Endothelial cell (in vitro differentiated cells): ENCODE measurements at places on chromosomes 5 and 9.

- peaks cover 3% of the 10 kb centered on the region for H3K36me3 ChIP-seq
- H3K4me1 ChIP-seq = no peaks in the 10 kb centered on the region
- H3K4me3 ChIP-seq = no peak overlapping the region
Measured at GRCh38 chr5:59174248-59174844, 591.5 kb downstream of the RAB3C start.

DNA sequence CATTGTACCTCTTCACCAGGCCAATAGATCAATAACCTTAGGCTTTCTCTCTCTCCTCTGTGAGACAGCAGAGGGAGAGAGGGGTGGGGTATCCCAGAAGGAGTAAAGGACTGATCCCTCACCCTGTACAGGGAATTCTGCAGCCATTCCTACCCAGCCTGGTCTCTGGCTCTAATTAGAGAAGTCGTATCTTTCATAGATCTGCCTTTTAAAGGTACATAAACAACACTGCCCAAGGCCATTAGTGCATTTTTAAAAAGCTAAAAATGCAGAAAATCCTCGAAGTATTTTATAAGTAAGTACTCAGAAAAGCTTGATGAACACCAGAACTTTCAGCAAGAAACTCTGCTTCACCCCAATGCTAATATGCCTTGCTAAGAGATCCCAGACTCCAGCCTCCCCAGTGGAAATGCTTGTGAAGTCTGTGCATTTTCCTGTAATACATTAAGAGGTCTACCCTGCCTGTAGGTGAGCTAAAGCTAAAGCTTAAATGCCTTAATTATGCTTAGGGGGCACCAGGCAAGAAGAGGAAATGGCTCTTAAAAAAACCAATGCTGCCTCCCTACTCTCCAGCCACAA lies 200.0 kb upstream of the ANKRD55 start:
- H3K27ac ChIP-seq = no peak overlapping the region
- H3K4me3 ChIP-seq = no peak overlapping the region
- peaks cover 14% of the 10 kb centered on the region for H3K4me1 ChIP-seq
- no peak for DNase-seq

DNA sequence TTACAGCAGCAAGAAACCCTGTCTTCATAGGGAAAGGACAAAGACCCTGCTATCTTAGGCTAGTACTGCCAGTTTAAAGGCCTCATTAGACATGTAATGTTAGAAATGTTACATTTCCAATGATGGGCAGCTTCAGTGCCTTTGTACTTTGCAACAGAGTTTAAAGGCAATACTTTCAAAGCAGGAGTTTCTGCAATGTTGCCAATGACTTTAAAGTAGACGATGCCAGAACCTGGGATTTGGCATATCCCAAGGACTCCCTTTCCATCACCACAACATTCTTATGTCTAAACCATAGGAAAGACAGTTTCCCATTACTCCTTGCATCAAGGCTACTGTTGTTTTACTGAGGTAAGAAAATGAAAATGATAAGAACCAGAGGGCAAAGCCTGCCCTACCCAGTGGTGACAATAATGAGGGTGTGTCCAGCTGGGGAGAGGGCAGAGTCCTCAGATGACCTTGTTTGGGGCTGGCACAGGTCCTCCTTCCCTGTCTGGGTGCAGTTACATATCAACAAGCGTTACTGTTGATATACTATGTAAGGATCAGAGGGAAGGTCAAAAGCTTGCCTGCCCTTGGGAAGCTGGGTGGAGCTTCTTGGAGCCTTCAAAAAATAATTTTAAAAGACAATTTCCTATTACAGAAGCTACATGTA lies 27.5 kb upstream of the MLANA start:
- no peak overlapping the region for H3K27ac ChIP-seq
- H3K4me3 ChIP-seq = no peak overlapping the region
- H3K36me3 ChIP-seq = no peaks in the 10 kb centered on the region
- peaks cover 11% of the 10 kb centered on the region for H3K4me1 ChIP-seq
- peaks cover 2% of the 10 kb centered on the region for H3K27me3 ChIP-seq

- no peaks in the 10 kb centered on the region for H3K36me3 ChIP-seq
- DNase-seq = no peak
- H3K27me3 ChIP-seq = no peaks in the 10 kb centered on the region
Measured at GRCh38 chr5:125717209-125717608, 706.0 kb upstream of the GRAMD2B start.

- no peaks in the 10 kb centered on the region for H3K36me3 ChIP-seq
- H3K4me1 ChIP-seq = peaks cover 31% of the 10 kb centered on the region
- peak overlapping the region; percentile 55 for H3K27ac ChIP-seq
- H3K27me3 ChIP-seq = peaks cover 1% of the 10 kb centered on the region
- H3K4me3 ChIP-seq = no peak overlapping the region
- no peak for DNase-seq
Measured at GRCh38 chr9:71648453-71648852, 119.9 kb downstream of the CEMIP2 start.

DNA sequence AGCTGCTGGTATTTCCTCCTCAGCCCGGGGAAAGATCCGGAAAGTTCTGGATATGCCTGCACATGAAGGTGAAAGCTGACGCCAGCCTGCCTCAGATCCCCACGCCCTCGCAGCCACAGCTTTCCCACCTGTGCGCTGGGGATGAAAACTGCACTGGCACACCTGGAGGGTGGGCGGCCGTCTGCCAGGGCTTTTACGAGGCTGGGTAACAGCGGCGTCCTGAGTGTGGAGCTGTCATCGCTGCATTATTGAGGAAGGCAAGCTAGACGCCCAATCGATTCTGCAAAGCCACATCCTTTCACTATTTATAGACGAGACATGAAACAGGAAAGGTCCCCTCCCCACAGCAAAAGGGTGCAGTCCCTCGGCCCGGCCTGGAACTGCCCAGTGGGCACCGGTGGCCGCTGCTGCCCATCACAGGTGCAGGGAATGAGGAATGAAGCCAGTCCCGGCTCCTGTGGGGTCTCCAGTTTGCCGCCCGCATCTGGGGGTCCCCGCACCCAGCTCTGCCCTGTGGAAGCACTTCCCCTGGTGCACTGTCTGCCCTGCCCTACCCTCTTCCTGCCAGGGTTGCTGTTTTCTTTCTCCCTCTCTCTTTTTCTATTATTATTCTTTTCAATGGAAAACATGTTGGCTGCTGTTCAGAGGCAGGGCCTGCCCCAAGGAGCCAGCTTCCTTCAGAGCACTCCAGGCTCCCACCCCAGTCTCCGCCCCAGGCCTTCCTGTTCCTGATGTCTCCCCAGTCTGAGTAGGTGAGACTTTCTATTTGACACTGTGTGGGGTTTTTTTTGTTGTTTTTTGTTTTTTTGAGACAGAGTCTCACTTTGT lies 7.0 kb downstream of the NOTCH1 start:
- H3K36me3 ChIP-seq = peaks cover 31% of the 10 kb centered on the region
- peaks cover 22% of the 10 kb centered on the region for H3K27me3 ChIP-seq
- peak overlapping the region; percentile 72 for H3K4me3 ChIP-seq
- peaks cover 56% of the 10 kb centered on the region for H3K4me1 ChIP-seq

DNA sequence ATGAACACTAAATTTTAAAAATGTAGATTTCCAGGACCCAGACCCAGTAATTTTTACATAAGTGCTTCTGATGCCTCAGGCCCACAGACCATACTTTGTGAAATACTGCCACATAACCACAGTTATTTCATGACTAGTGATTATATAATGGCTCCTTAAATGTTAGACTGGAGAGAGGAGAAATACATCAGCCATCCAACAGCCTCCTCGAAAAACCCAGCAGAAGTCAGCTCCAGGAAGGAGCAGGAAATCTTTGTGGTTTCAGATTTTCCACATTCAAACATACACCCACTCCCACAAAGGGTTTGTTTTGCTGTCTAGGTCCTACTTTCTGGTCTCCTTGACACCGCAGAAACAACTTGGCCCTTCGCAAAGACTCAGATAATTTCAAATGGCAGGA lies 455.2 kb downstream of the DTWD2 start:
- no peaks in the 10 kb centered on the region for H3K27me3 ChIP-seq
- H3K4me1 ChIP-seq = peaks cover 2% of the 10 kb centered on the region

DNA sequence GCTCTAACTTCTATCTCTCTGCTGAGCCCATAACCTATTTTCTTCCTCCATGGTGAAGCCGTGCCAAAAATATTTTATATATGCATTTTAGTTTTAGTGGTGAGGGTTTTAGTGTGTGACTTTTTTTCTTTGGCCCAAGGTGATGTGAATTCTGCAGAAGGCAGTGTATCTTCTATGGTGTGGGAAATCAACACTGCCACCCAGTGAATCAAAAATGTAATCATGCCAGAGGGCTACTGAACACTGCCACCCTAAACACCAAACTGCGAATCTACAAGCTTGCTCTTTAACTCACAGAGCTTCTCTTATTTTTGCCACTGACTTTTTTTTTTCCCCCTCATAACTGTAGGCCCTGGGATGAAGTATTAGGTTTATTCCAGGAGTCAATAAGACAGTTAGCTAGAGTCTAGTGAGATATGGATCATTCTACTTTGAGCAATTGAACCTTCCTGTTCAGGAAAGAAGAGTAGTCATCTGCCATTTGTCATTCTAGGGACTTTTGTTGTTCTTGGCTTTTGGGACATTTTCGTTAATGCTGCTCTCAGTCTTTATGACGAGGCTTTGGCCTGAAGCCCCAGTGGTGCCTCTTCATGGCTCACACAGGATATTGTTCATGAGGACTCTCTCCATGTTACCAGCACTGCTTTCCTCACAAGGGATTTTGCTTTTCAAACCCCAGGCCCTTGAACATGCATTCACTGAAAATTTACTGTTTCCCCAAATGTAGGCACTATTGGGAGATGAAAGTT lies 53.1 kb downstream of the C7 start:
- H3K36me3 ChIP-seq = no peaks in the 10 kb centered on the region
- H3K4me1 ChIP-seq = no peaks in the 10 kb centered on the region
- DNase-seq = no peak
- no peaks in the 10 kb centered on the region for H3K27me3 ChIP-seq
- H3K4me3 ChIP-seq = no peak overlapping the region

GRCh38 chr5:150703762-150704161 lies 2.9 kb upstream of the RBM22 start:
- peaks cover 14% of the 10 kb centered on the region for H3K36me3 ChIP-seq
- no peak overlapping the region for H3K27ac ChIP-seq
- H3K4me1 ChIP-seq = peaks cover 17% of the 10 kb centered on the region

GRCh38 chr9:120910643-120911042 lies 16.0 kb downstream of the TRAF1 start:
- H3K36me3 ChIP-seq = no peaks in the 10 kb centered on the region
- no peak overlapping the region for H3K27ac ChIP-seq
- H3K4me3 ChIP-seq = no peak overlapping the region

DNA sequence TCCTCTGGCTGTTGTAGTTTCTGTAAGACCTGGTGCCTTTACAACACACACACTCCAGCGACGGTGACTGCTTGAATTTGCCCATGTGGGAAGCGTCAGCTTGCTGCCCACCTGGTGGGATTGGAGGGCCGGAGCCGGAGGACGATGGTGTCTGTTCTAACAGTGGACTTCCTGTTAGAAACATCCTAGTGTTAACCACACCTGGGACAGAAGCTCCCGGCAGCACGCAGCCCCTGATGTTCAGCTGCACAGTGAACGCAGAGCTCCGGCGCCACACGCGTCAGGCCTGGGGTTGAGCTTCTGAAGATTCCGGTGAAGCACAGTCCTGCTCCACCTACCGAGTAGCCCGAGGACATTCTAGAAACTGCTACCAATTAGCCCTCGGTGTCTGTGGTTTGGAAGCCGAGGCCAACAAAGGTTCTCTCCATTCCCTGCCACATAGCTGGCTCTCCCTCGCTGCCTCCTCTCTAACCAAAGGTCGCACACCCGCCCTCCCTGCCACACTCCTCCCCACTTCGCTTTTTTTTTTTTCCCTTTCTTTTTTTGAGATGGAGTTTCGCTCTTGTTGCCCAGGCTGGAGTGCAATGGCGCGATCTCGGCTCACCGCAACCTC lies 14.4 kb downstream of the PMPCA start:
- no peak overlapping the region for H3K27ac ChIP-seq
- H3K36me3 ChIP-seq = peaks cover 17% of the 10 kb centered on the region
- no peaks in the 10 kb centered on the region for H3K4me1 ChIP-seq
- no peak for DNase-seq
- no peak overlapping the region for H3K4me3 ChIP-seq

- H3K4me1 ChIP-seq = no peaks in the 10 kb centered on the region
- H3K27me3 ChIP-seq = no peaks in the 10 kb centered on the region
- H3K4me3 ChIP-seq = no peak overlapping the region
- H3K27ac ChIP-seq = no peak overlapping the region
- H3K36me3 ChIP-seq = peaks cover 5% of the 10 kb centered on the region
Measured at GRCh38 chr5:57094753-57095683, 78.8 kb upstream of the GPBP1 start.

- no peaks in the 10 kb centered on the region for H3K27me3 ChIP-seq
- H3K36me3 ChIP-seq = peaks cover 13% of the 10 kb centered on the region
- no peak overlapping the region for H3K27ac ChIP-seq
- H3K4me3 ChIP-seq = no peak overlapping the region
- DNase-seq = no peak
- H3K4me1 ChIP-seq = peaks cover 3% of the 10 kb centered on the region
Measured at GRCh38 chr5:64977779-64978178, 209.0 kb downstream of the CWC27 start.

- DNase-seq = no peak
- no peaks in the 10 kb centered on the region for H3K36me3 ChIP-seq
- H3K27ac ChIP-seq = no peak overlapping the region
Measured at GRCh38 chr9:106818034-106818433, 44.9 kb upstream of the ZNF462 start.

GRCh38 chr9:37301854-37302172 lies 120.7 kb upstream of the GRHPR start:
- H3K4me3 ChIP-seq = no peak overlapping the region
- H3K4me1 ChIP-seq = no peaks in the 10 kb centered on the region
- no peaks in the 10 kb centered on the region for H3K36me3 ChIP-seq
- no peak for DNase-seq

- DNase-seq = peak; percentile 59
- H3K27ac ChIP-seq = peak overlapping the region; percentile 99
- H3K4me3 ChIP-seq = no peak overlapping the region
- H3K27me3 ChIP-seq = peaks cover 12% of the 10 kb centered on the region
- H3K4me1 ChIP-seq = peaks cover 64% of the 10 kb centered on the region
Measured at GRCh38 chr9:114372921-114373448, 14.8 kb downstream of the AKNA start.

GRCh38 chr5:131266370-131267060 lies 2.7 kb downstream of the CDC42SE2 start:
- no peak overlapping the region for H3K27ac ChIP-seq
- DNase-seq = no peak
- no peak overlapping the region for H3K4me3 ChIP-seq
- H3K4me1 ChIP-seq = peaks cover 15% of the 10 kb centered on the region

GRCh38 chr5:90802474-90803317 lies 244.1 kb downstream of the ADGRV1 start:
- H3K4me3 ChIP-seq = no peak overlapping the region
- H3K4me1 ChIP-seq = peaks cover 3% of the 10 kb centered on the region
- H3K36me3 ChIP-seq = peaks cover 3% of the 10 kb centered on the region
- DNase-seq = peak; percentile 35

- H3K27ac ChIP-seq = no peak overlapping the region
- H3K36me3 ChIP-seq = no peaks in the 10 kb centered on the region
- H3K4me1 ChIP-seq = peaks cover 10% of the 10 kb centered on the region
- H3K27me3 ChIP-seq = no peaks in the 10 kb centered on the region
- no peak overlapping the region for H3K4me3 ChIP-seq
- DNase-seq = no peak
Measured at GRCh38 chr5:122639033-122639432, 135.8 kb upstream of the SNX2 start.

- H3K27me3 ChIP-seq = peaks cover 2% of the 10 kb centered on the region
- DNase-seq = no peak
- no peak overlapping the region for H3K4me3 ChIP-seq
- no peaks in the 10 kb centered on the region for H3K4me1 ChIP-seq
- no peak overlapping the region for H3K27ac ChIP-seq
Measured at GRCh38 chr5:74319076-74319475, 321.5 kb downstream of the ENC1 start.

- H3K27me3 ChIP-seq = peaks cover 2% of the 10 kb centered on the region
- no peak for DNase-seq
- H3K36me3 ChIP-seq = no peaks in the 10 kb centered on the region
Measured at GRCh38 chr5:14859980-14860379, 11.6 kb downstream of the ANKH start.
